ENCODE measurements at places on chromosomes 6 and 20.
A peak's percentile ranks its signal among the peaks of the same experiment; 100 is the strongest.

DNA sequence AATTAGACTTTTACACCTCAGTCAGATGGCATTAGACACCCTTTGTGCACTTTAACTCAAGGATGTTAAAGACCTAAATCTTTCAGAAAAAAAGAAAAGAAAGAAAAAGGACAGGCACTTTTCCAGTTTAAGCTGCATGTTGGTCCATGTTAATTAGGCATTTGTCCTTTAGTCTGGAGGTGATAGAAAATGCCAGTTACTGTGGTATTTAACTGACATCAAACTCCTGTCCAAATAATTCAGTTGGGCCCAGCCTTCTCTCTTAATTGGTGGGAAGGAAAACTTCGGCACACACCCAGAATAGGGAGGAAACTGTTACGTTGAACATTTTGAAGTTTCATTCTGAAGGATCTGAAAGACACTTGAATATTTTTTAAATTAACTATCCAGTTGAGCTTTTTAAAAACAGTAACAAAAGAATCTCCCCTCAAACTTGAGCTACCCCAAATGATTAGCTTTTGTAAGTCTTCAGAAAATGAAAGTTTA is 30.3 kb downstream of the RREB1 start:
- peaks cover 4% of the 10 kb centered on the region for H3K4me1 ChIP-seq
- DNase-seq = no peak
- H3K27ac ChIP-seq = no peak overlapping the region
- H3K27me3 ChIP-seq = no peaks in the 10 kb centered on the region

- no peak overlapping the region for H3K4me3 ChIP-seq
- H3K36me3 ChIP-seq = no peaks in the 10 kb centered on the region
- H3K27ac ChIP-seq = no peak overlapping the region
- H3K27me3 ChIP-seq = peaks cover 69% of the 10 kb centered on the region
Measured at GRCh38 chr6:108114841-108115597, 40.5 kb upstream of the OSTM1 start.

DNA sequence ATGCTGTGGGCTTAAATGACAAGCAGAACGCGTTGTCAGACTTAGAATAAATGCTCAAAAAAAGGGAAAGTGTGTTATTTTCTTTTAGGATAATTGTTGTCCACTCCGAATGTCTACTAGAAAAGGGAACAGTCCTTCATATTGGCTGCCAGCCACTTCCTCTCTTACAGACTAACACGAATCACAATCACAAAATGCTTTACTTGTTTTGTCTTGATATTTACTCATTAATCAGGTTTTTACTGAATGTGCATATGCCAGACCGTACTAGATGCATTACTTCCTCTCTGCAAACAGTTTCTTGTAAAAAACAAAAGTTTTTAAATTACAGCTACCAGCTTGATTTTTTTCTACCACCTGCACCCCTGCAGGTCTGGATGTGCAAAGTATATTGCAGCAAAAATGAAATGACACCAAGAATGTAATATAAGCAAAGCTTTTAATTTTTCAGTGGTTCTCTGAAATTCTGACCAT is 821 bp downstream of the DHX35 start:
- H3K27me3 ChIP-seq = no peaks in the 10 kb centered on the region
- no peak for DNase-seq
- H3K36me3 ChIP-seq = no peaks in the 10 kb centered on the region
- peak overlapping the region; percentile 90 for H3K4me3 ChIP-seq

GRCh38 chr20:1945660-1946059 is 48.2 kb downstream of the PDYN start:
- no peak overlapping the region for H3K27ac ChIP-seq
- H3K36me3 ChIP-seq = no peaks in the 10 kb centered on the region
- no peaks in the 10 kb centered on the region for H3K4me1 ChIP-seq
- no peak for DNase-seq
- H3K4me3 ChIP-seq = no peak overlapping the region

DNA sequence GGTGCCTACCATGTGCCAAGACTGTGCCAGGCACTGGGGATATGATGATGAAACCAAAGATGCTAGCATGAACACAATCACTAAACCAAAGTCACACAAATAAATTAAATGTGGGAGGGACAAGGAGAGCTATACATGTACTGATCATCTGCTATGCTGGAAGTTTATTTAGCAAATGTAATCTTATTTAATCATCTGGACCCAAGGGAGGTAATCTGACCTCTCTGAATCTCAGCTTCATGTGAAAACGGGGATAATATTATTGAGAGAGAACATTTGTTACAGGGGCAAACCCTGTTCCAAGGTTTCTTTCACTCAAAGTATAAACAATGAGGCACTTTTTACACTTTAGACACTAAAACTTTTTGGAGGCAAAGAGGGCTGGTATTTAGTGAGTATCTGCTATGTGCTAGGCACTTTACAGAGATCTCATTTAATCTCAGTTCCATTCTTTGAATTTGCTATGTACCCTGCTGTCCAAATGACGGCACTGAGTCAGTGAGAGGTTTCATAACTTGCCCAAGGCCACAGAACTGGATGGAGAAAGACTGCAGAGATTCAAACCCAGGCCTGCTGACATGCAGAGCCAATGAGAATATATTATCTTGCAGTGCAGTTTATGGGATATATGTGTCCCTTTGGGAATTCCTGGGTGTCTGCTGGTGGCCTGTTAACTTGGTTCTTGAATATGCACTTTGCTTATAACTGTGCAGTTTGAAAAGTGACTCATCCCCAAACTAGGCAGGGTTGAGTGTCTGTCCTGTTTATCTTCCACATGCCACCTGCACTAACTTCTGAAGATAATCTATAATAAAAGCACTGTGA is 3.3 kb upstream of the ASXL1 start:
- no peaks in the 10 kb centered on the region for H3K4me1 ChIP-seq
- no peak overlapping the region for H3K4me3 ChIP-seq
- H3K27ac ChIP-seq = no peak overlapping the region
- DNase-seq = no peak
- H3K36me3 ChIP-seq = no peaks in the 10 kb centered on the region

DNA sequence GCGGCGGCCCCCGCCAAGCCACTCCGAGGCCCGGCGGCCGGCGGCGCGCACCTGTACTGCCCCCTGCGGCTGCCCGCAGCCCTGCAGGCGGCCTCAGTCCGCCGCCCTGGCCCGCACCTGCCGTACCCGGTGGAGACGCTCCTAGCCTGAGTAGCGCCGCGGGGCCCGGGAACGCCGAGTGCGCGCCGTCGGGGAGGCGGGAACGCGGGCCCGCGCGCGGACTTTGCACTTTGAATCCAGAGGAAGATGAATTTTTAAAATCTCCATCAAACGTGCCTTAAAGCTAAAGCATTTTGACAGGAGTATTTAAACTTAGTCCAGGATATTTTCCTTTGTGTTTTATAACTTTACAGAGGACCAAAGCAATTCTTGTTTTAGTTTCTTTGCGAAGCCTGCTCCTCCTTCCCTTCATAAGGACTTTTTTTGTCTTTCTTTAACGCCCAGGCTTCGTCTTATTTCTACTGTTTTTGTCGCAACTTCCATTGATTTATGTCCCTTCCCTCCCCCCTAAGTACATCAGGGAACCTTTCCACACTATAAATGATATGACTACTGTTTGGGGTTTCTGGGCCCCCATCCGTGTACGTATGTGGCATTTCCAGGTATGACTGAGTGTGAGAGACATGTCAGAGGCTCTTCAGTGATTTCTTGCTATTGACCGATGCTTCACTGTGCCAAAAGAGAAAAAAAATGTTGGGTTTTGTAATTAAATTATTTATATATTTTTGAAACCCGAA is 2.0 kb downstream of the FOXQ1 start:
- peaks cover 60% of the 10 kb centered on the region for H3K27me3 ChIP-seq
- H3K27ac ChIP-seq = no peak overlapping the region
- H3K4me3 ChIP-seq = no peak overlapping the region
- H3K4me1 ChIP-seq = peaks cover 4% of the 10 kb centered on the region
- H3K36me3 ChIP-seq = no peaks in the 10 kb centered on the region
- DNase-seq = no peak

- no peak overlapping the region for H3K4me3 ChIP-seq
- H3K27me3 ChIP-seq = no peaks in the 10 kb centered on the region
- H3K27ac ChIP-seq = no peak overlapping the region
- no peaks in the 10 kb centered on the region for H3K4me1 ChIP-seq
- DNase-seq = no peak
- no peaks in the 10 kb centered on the region for H3K36me3 ChIP-seq
Measured at GRCh38 chr6:144753023-144753705, 468.0 kb downstream of the UTRN start.

DNA sequence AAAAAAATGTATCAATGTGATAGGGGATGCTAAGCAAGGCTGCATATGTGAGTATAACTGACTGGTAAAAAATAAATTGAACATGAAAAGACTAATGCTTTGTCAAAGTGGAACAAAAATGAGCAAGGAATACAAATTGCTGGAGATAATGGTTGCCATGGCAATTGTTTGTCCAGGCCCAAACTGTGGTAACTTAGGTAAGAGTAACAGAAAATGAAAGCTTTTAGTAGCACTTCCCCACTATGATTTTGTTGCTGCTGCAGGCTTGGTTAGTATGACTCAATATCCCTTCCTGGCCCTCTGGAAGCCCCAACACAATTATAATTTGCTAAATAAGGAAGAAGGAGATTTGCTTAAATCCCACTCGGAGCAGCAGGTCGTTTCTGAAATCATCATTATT is 577.1 kb downstream of the DOK5 start:
- H3K36me3 ChIP-seq = no peaks in the 10 kb centered on the region
- no peak overlapping the region for H3K4me3 ChIP-seq
- H3K4me1 ChIP-seq = no peaks in the 10 kb centered on the region
- DNase-seq = no peak
- H3K27me3 ChIP-seq = no peaks in the 10 kb centered on the region

GRCh38 chr20:63357921-63358905 is 2.9 kb downstream of the CHRNA4 start:
- H3K4me3 ChIP-seq = no peak overlapping the region
- no peak overlapping the region for H3K27ac ChIP-seq
- DNase-seq = no peak
- no peaks in the 10 kb centered on the region for H3K36me3 ChIP-seq
- H3K4me1 ChIP-seq = peaks cover 5% of the 10 kb centered on the region

DNA sequence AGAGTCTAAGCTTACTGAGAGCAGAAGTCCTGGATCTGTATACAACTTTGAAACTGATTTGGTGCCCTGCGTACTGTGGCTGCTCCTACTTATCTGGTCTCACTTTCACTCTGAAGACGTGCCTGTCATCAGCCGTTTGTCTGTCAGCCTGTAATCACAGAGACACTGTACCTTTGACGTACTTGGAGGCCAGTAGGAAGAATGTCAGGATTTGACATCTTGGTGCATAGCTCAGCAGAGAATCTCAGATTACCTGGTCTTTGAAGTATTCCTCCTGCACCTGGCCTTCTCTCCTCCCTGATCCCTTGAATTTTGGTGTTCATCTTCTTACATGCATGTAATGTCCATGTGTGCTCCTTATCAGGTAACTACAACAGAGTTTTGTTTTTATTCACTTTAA is 37.7 kb downstream of the DSE start:
- H3K4me3 ChIP-seq = no peak overlapping the region
- no peak for DNase-seq
- H3K36me3 ChIP-seq = no peaks in the 10 kb centered on the region
- peaks cover 4% of the 10 kb centered on the region for H3K4me1 ChIP-seq
- no peak overlapping the region for H3K27ac ChIP-seq
- H3K27me3 ChIP-seq = no peaks in the 10 kb centered on the region

- no peaks in the 10 kb centered on the region for H3K4me1 ChIP-seq
- H3K27me3 ChIP-seq = no peaks in the 10 kb centered on the region
Measured at GRCh38 chr6:90460051-90460450, 126.8 kb downstream of the MAP3K7 start.

GRCh38 chr20:19813846-19814640 is 56.0 kb downstream of the RIN2 start:
- no peak overlapping the region for H3K4me3 ChIP-seq
- no peaks in the 10 kb centered on the region for H3K36me3 ChIP-seq
- no peaks in the 10 kb centered on the region for H3K4me1 ChIP-seq
- H3K27me3 ChIP-seq = no peaks in the 10 kb centered on the region

- no peak overlapping the region for H3K4me3 ChIP-seq
- H3K27ac ChIP-seq = no peak overlapping the region
- no peaks in the 10 kb centered on the region for H3K4me1 ChIP-seq
- no peaks in the 10 kb centered on the region for H3K27me3 ChIP-seq
Measured at GRCh38 chr6:129859524-129859923, 1.6 kb downstream of the TMEM244 start.

DNA sequence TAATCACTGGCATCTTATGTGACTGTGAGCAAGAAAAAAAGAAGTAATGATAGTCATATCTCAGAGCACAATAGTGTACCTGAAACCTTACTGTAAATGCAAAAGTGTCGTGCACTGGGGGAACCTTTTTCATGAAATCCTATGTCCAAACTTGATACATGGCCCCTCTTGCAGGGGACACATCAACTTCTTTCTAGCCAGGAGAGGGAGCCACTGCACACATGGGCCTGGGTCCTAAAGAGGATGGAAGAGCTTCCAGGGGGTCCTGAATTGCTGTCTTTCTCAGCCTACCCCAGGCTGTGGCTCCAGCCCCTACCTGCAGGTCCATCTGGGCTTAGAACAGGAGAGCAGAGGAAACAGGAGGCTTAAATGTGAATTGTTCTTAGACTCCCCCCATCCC is 165.7 kb downstream of the SOD2 start:
- no peaks in the 10 kb centered on the region for H3K27me3 ChIP-seq
- H3K27ac ChIP-seq = no peak overlapping the region
- no peaks in the 10 kb centered on the region for H3K36me3 ChIP-seq
- no peak for DNase-seq
- no peak overlapping the region for H3K4me3 ChIP-seq
- no peaks in the 10 kb centered on the region for H3K4me1 ChIP-seq

GRCh38 chr20:47456041-47456537 is 45.6 kb upstream of the NCOA3 start:
- H3K27ac ChIP-seq = no peak overlapping the region
- no peak overlapping the region for H3K4me3 ChIP-seq
- H3K36me3 ChIP-seq = no peaks in the 10 kb centered on the region
- no peaks in the 10 kb centered on the region for H3K27me3 ChIP-seq
- H3K4me1 ChIP-seq = no peaks in the 10 kb centered on the region
- DNase-seq = no peak

DNA sequence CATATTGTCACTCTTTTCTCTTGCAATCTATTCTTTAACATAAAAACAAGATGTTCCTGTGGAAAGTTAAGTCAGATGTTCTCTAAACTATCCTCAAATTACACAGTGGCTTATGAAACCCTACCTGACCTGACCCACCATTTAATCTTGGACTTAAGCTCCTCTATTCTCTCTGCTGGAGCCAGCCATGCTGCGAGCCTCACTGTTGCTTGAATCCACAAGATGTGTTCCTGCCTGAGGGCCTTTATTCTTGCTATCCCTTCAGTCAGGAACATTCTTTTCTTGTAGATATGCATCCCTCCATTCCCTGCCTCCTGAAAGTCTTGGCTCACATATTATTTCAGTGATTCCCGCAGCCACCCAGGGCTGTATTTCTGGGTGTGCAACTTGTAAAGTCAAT is 283.2 kb downstream of the EPHA7 start:
- H3K27ac ChIP-seq = no peak overlapping the region
- H3K4me1 ChIP-seq = no peaks in the 10 kb centered on the region
- no peak overlapping the region for H3K4me3 ChIP-seq
